NCI-H2171 (cell line): ENCODE measurements at places on chromosomes 1 and 21.
A peak's percentile ranks its signal among the peaks of the same experiment; 100 is the strongest.

DNA sequence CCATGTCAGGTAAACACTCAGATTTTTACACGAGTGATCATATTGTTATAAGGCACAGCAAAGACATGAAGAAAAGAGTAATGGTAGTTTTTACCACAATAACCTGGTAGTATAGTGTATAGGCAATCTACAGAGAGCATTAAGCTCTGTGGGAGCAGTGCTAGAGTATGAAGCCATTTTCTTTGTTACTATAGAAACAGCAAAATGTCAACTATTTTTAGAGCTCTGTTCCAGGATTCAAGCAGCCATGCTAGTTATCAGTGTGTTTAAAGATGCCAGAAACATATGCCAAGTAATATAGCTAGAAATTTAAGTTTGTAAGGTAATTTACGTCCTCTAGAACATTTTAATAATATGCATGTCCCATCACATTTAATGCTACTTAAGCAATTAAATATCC lies 77.6 kb upstream of the RGS18 start:
- no peak for DNase-seq

DNA sequence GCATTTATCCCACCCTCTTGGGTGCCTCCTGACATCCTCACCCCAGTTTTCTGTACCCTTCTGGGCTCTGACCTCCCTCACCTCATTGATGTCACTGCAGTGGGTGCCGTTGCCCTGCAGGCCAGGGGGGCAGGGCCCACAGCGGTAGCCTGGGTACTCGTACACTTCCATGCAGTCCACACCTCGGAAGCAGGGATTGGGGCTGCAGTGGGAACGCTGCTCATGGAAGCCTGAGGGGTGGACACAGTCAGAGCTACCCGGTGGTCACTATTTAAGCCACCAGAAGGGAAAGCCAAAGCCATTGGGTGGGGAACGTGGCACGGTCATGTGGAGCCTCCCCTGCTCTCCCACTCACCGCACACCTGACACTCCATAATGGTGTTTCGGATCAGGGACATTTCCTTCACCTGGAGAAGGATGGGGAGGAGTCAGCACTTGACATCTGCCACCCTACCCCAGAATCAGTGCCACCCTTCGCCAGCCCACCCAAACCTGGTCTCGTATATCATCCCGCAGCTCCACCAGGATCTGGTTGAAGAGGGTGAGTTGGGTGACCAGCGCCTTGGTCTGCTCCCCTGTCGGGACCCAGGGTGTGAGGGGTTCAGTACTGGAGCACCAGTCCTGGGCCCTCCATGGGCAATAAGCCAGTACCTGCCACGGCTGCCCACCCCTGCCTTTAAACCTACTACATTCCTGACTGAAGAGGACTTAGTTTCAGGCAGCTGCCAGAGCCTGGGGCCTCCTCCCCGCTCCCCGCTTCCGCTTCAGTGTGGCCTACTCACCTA lies 4.8 kb downstream of the THBS3 start:
- DNase-seq: no peak

DNA sequence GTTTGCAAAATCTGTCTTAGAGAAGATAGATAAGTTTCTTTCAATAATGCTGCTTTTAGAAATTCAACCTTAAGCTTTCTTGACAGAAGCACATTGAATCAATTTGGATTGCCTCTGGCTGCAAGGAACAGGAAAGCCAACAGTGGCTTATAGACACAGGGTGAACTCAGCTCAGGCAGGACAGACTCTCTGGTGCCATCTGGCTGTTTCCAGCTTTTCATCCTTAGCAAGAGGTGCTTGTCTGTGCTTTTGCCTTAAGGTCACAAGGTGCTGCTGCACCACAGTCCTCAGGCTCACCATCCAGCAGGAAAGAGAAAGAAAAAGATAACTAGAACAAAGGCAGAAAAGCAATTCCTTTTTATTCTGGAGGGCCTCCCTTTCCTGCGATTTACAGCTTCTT lies 93.7 kb upstream of the ETS2 start:
- no peak for DNase-seq

GRCh38 chr1:34695580-34695979 lies 59.3 kb upstream of the GJB5 start:
- no peak for DNase-seq

DNA sequence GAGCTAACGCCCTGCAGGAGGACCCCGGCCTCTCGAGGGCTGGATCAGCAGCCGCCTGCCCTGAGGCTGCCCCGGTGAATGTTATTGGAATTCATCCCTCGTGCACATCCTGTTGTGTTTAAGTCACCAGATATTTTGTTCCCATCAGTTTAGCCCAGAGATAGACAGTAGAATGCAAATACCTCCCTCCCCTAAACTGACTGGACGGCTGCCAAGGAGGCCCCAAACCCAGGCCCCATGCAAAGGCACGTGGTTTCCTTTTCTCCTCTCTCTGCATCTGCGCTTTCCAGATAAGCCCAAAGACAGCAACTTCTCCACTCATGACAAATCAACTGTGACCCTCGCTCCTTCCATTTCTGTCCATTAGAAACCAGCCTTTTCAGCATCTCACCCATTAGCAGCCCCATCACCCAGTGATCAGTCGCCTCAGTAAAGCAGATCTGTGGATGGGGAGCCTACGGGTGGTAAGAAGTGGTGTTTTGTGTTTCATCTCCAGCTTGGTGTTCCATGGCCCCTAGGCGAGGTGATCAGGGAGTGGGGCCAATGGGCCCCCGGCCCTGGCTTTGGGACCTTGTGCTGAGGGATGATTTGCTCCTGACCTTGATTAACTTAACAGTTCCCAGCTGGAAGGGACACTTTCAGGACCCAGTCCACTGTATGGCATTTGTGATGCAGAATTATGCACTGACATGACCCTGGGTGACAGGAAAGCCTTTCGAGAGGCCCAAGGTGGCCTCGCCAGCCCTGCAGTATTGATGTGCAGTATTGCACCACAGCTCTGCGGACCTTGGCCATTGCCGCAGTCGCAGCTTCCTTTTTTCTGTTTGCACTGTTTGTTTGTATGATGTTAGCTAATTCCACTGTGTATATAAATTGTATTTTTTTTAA lies 5.2 kb downstream of the NPPA start:
- DNase-seq: no peak

GRCh38 chr1:80427881-80428280 lies 1372.9 kb upstream of the ADGRL2 start:
- DNase-seq: no peak

- DNase-seq: no peak
Observed at GRCh38 chr1:236552901-236553300, 29.1 kb downstream of the LGALS8 start.

DNA sequence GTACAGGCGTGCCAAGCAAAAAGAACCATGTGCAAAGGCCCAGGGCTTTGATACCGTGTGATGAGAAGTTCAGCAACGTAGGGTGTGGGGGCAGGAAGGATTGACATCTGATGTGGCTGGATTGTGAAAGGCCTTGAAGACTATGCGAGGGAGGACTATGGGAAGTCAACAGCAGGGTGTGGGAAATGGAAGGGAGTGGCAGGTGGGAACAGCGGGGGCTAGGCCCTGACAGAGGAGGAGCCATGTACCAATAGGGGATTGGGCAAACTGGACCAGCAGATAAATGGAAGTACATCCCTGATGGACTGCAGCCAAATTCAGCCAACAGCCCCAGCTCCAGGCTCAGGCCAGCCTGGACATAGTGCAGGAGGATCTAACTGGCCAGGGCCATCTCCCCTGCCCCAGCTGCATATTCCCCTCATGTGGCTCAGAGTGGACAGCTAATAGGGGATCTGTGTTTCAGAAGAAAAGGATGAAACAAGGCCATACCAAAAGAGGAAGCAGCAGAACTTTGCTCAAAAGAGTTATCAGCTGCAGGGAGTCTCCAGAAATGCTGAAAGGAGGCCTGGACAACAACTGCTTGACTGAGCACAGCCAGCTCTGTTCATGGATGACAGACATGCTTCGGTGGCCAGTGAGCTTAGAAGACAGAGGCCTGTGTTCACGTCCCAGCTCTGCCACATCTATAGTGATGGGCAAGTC lies 140.2 kb upstream of the SGIP1 start:
- DNase-seq: no peak

GRCh38 chr1:3618881-3619671 lies 5.7 kb upstream of the TPRG1L start:
- DNase-seq: peak; percentile 59

- DNase-seq: no peak
Observed at GRCh38 chr1:218890451-218890850, 283.2 kb upstream of the LYPLAL1 start.

DNA sequence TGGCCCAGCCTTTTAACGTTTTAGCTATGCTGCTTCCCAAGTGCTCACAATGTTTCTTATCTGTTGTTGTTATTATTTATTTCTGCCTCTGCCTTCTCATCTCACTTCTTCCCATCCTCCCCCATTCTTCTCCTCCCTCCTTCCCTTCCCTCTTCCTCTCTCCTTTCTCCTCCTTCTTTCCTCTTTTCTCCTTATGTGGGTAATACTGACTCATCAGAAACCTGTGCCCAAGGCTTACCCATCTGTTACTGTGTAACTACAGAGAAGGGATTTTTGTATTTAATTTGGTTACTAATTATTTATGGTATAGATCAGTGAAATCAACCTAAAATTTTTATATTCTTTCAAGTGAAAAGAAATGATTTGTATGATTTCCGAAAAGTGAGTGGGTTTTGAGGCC lies 120.3 kb downstream of the KCNK2 start:
- no peak for DNase-seq

DNA sequence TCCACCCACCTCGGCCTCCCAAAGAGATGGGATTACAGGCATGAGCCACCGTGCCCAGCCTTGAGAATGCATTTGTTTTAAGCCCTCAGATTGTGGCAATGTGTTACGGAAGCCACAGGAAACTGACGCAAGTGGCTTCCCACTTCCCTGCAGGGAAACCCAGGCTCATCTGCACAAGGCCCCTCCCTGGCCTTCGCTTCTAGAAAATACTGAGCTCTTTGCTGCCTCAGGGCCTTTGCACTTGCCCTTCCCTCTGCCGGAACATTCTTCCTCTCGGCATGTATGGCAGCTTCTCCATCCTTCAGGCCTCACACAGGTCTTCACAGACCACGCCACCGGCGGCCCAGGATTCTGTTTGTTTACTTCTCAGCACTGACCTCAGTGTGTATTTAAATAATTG lies 137.0 kb upstream of the TMEM51 start:
- DNase-seq: no peak

GRCh38 chr1:113390871-113391648 lies 745 bp downstream of the MAGI3 start:
- DNase-seq: peak; percentile 58

DNA sequence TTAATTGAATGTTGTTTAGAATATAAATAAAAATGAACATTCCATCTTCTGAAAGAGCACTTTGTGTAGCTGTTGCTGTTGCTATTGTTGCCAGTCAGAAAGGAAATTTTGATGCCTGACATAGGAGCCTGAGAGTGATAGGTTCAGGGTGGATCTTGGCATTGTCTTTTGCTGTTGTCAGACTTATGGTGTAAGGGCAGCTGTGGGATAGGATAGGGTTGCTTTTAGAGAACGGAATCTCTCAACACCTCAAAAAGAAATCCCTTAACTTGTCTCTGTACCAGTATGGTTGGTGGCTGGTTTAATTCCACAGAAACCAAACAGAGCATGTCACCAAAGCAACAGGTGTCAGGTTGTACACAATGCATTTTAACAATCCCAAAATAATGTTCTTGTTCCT lies 62.7 kb downstream of the ESRRG start:
- DNase-seq: no peak

DNA sequence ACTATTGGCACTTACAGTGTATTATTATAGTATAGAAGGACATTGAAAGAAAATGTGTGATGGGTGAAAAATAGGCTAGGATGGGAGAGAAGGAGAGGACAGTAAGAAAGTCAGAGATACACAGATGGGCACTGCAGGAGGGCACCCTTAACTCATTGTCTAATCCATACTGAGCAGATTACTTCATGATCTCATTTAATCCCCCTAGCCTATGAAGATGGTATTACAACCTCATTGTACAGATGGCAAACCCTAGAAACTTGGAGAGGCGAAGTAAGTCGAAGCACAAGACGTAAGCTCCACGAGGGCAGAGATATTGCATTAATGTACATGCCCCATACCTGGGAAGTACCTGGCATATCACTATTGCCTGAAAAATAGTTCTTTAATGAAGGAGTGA lies 346.9 kb upstream of the DAB1 start:
- DNase-seq: no peak

GRCh38 chr1:70487910-70488665 lies 77.0 kb downstream of the CTH start:
- DNase-seq: no peak

DNA sequence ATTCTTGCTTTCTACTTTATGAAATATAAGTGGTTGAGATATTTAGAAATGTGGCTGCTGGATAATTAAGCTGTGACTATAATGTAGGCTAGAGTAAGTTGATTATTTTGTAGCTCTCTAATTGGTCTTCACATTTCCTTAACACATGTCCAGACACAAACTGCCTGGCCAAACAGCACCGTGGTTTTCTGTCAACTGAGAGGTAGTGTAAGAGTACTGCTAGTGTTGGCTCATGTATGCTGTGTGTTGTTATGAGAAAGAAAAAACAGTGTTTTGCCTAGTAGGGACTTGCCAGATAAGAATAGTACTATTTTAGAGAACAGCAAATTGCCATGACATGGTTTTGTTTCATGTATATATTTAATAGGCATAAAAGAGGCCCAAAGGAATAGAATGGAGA lies 37.1 kb downstream of the TMED5 start:
- no peak for DNase-seq

DNA sequence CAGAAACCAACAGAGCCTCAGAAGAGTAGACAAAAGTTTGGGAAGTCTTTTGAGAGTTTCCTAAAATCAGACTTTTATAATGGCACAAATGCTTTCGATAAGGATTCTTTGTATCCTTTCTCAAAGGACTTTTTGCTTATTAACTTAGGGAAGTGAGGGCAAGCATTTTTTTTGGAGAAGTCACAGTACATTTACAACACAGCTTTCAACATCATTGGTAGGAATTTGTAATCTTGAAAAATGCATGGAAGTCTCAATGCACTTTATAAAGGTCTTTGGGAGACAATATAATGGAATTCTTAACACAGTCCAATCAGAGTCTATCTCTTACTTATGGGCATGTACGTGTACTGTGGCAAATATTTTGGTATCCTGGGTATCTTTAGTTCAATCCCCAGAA lies 325.8 kb upstream of the NR5A2 start:
- DNase-seq: no peak

DNA sequence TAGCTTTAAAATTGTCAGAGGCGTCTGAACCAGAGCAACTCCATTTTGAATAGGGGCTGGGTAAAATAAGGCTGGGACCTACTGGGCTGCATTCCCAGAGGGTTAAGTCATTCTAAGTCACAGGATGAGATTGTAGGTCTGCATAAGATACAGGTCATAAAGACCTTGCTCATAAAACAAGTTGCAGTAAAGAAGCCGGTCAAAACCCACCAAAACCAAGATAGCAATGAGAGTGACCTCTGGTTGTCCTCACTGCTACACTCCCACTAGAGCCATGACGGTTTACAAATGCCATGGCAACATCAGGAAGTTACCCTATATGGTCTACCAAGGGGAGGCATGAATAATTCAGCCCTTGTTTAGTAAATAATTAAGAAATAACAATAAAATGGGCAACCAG lies 143.6 kb downstream of the GABPA start:
- DNase-seq: no peak

GRCh38 chr1:86110451-86111129 lies 46.0 kb downstream of the COL24A1 start:
- no peak for DNase-seq

- no peak for DNase-seq
Observed at GRCh38 chr1:22801761-22802160, 91.1 kb downstream of the EPHB2 start.
